ENCODE measurements at places on chromosomes 4 and X.

GRCh38 chr4:120718979-120719566 is 203.5 kb downstream of the PRDM5 start:
- peak; percentile 20 for DNase-seq

- no peak for DNase-seq
Observed at GRCh38 chr4:144171697-144172096, 31.2 kb upstream of the GYPA start.

DNA sequence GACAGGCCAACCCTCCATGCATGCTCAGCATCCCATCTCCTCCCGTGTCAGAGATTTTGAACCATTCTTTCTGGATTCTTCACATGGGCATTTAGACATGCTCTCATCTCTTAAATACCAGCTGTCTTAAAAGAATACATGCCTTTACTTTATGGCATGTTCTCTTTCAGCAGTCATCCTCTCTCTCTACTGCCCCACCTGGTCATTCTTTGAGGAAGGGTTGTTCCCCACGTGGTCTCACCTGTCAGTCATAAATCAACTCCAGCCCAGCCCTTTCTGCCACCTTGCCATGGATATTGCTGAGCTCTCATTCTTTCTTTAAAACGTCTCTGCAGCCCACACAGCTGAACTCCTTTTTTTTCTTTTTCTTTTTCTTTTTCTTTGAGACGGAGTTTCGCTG is 111.3 kb downstream of the ARHGAP10 start:
- DNase-seq: peak; percentile 27

DNA sequence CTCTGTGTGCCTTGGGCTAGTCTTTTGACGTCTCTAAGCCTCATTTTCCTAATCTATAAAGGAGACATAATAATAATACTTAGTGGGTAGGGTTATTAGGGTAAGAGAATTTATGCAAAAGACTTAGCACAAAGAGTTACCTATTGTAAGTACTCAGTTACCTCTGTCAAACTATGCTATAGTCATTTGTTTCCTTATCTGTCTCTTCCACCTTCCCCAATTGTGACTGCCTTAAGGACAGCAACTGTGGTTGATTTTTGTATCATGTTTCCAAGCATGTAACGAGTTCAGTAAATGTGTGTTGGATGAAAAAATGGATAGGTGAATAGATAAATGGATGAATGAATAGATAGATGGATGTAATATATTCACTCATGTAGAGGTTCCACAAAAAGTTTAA is 48.1 kb downstream of the WDR19 start:
- no peak for DNase-seq

GRCh38 chr4:128951316-128951715 is 141.8 kb downstream of the JADE1 start:
- DNase-seq: no peak

- DNase-seq: no peak
Observed at GRCh38 chr4:126445596-126445995, 1130.8 kb downstream of the FAT4 start.

GRCh38 chr4:150358691-150359090 is 223.3 kb upstream of the MAB21L2 start:
- no peak for DNase-seq

GRCh38 chr4:105911426-105911825 is 16.2 kb downstream of the NPNT start:
- no peak for DNase-seq

Measured in NCI-H1436 (cell line).